Smooth muscle cell of the umbilical artery (primary cell): ENCODE measurements at places on chromosomes 6 and 20. TPM values are rescaled to one million over a fixed set of nuclear protein-coding genes. Genes with fewer than 3 reads are reported as not detected.

The KHDRBS2 gene
- total RNA-seq: not detected in 2 replicates

The COL21A1 gene
- 0.05 and 0.30 TPM in 2 replicates for total RNA-seq

The HSPA1L gene
- 1.2 and 2.1 TPM in 2 replicates for total RNA-seq

The WFDC2 gene
- total RNA-seq: not detected in 2 replicates

The SLC16A10 gene
- total RNA-seq: 0.05 and 0.30 TPM in 2 replicates

The DEFB132 gene
- not detected in 2 replicates for total RNA-seq

The SLPI gene
- not detected in 2 replicates for total RNA-seq
